ENCODE measurements at places on chromosomes 7 and 10. TPM values are rescaled to one million over a fixed set of nuclear protein-coding genes. Genes with fewer than 3 reads are reported as not detected.

DNA sequence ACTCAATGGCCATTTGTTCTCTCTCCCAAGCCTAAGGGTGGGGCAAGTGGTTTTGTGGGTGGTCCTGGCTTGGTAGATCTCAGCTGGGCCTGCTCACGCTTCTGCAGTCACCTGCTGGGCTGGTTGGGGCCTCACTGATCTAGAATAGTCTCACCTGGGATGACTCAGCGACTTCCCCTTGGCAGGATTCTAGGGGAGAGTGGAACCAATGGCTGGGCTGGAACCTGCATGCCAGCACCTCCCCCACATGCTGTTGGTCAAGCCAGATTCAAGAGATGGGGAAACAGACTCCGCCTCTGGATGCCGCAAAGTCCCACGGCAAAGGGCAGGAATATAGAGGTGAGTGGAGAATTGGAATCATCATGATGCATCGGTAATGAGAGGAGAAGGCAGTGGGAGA lies 292.9 kb upstream of the NPVF start:
- DNase-seq = no peak

- no peak for DNase-seq
Measured at GRCh38 chr10:46223064-46223480, 63.7 kb upstream of the ANTXRL start.

DNAJC12 gene
- total RNA-seq = 4.4 TPM

C7orf25 gene
- total RNA-seq = 2.3 TPM

- DNase-seq = no peak
Measured at GRCh38 chr7:36898186-36898585, 173.9 kb upstream of the AOAH start.

DNA sequence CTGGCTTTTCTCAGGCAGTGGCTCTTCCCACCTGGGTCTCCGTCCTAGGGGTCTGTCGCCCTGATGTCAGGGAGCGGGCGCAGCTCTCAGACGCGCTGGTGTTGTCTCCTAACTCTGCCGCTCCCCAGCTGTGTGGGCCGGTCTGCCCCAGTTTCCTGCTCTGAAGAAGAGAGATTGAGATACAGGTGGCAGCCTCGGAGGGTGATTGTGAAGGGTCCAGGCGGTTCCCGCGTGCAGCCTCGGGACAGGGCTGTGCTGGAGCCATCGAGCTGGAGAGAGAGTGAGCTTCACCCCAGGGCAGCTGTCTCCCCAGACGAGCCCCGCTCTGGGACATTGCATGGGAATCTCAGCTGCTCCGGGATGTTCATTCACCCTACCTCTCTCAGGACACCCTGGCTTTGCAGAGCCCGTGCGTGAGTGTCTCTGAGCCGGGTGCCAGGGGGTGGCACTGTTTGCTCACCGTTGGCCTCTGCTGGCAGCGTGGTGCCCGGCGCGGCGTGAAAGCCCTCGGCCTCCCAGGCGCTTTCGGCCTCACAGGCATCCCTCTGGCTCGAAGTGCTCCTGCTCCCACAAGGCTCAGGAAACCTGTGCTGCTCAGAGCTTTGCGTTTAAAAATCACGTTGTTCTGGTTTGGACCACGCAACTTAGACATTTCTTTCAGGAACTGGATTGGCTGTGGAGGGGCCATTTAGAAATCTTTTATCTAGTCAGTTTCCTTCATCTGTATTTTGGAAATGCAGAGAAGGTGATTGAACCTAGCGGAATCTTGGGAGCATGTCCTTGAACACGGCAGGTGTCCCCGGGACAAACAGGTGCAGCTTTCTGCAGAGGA lies 33.8 kb upstream of the ZFAND2A start:
- DNase-seq = no peak

- DNase-seq = no peak
Measured at GRCh38 chr10:117130346-117130745, 7.7 kb downstream of the VAX1 start.

STEAP2 gene
- total RNA-seq = 3.4 TPM

SPDYE9 gene
- total RNA-seq = not detected

DNA sequence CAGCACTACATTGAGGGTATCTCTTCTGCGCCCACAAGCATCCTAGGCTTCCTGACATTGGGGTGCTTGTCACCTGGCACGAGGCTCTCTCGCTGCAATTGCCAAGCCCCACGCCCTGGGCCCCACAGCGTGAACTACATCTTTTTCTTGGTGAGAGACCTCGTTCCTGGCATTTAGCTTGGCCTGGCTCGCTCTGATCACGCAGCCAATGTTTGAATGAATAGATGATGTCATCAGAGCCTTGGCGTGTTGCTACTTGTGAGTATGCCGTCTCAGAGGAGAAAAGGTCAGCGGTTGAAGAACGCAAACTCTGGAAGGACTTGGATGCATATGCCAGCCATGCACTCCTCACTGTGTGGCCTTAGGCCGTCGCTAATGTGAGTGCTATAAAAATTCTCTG lies 150.2 kb upstream of the AUTS2 start:
- DNase-seq = no peak

ASB10 gene
- total RNA-seq = not detected

SYT15 gene
- 0.80 TPM for total RNA-seq
